Activated T-helper 2 cell treated with anti-CD3 and anti-CD28 coated beads, Interferon-gamma antibody, Interleukin-2, Interleukin-4, amounts not matched to agents 10 μg/mL and 5 μg/mL and 100 μg/mL, durations not matched to agents 14 hours and 24 hours and 36 hours (primary cell): ENCODE measurements at places on chromosomes 2 and 18. TPM values are rescaled to one million over a fixed set of nuclear protein-coding genes. Genes with fewer than 3 reads are reported as not detected.
A peak's percentile ranks its signal among the peaks of the same experiment; 100 is the strongest.

The C2orf66 gene
- 0.25 TPM in 2 replicates for total RNA-seq

The OSR1 gene
- total RNA-seq = not detected in 2 replicates

GRCh38 chr18:46738491-46738890 lies 18.4 kb downstream of the ST8SIA5 start:
- no peak for DNase-seq
- no peaks in the 10 kb centered on the region for H3K36me3 ChIP-seq
- peaks cover 20% of the 10 kb centered on the region for H3K27me3 ChIP-seq
- no peak overlapping the region for H3K4me3 ChIP-seq
- H3K27ac ChIP-seq = no peak overlapping the region
- no peaks in the 10 kb centered on the region for H3K4me1 ChIP-seq

DNA sequence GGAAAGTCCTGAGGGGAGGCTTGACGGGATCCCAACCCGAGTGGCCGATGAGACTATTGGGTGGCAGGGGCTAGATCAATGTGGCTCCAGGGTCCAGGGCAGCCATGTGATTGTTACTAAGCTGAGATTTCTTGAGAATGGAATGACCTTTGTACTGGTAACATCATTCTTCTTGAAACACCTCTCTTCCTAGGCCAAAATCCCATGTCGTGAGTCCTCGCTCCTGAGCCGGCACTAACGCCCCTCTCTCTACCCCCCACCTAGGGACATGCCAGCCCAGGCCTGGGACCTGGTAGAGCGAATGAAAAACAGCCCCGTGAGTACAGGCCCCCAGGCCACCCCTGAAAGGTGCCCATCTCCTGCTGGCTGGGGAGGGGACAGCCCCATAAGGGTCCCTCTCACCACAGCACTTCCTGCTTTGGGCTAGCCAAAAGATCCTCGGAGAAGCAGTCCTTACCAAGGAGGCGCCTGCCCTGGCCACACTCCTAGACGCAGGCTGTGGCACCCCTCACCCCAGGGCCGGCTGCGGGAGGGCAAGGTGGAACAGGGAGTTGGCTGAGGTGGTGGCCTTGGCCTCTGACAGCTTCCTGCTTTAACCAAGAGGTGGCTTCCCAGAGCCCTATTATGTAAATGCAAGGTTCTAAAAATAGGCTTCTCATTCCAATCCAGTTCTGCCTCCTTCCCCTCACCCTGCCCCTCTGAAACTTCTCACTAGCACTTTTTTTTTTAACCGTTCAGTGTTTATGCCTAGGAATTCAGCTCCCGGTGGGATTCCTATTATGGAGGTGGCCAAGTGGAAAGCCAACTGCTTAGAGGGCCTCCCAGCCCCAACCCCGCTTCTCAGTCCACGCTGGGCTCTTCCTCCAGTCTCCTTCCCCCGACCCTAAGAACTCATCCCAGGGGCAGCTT lies 126.6 kb upstream of the PPP1CB start:
- peak; percentile 54 for DNase-seq
- no peaks in the 10 kb centered on the region for H3K27me3 ChIP-seq
- H3K4me3 ChIP-seq = peak overlapping the region; percentile 67
- H3K4me1 ChIP-seq = peaks cover 75% of the 10 kb centered on the region
- H3K36me3 ChIP-seq = no peaks in the 10 kb centered on the region

GRCh38 chr2:173648816-173649215 lies 294.1 kb downstream of the CDCA7 start:
- no peaks in the 10 kb centered on the region for H3K36me3 ChIP-seq
- no peaks in the 10 kb centered on the region for H3K4me1 ChIP-seq
- H3K27ac ChIP-seq = no peak overlapping the region
- no peak for DNase-seq
- H3K27me3 ChIP-seq = no peaks in the 10 kb centered on the region

GRCh38 chr2:221478485-221478863 lies 93.6 kb downstream of the EPHA4 start:
- no peak overlapping the region for H3K4me3 ChIP-seq
- no peaks in the 10 kb centered on the region for H3K36me3 ChIP-seq
- no peak for DNase-seq
- peaks cover 1% of the 10 kb centered on the region for H3K27me3 ChIP-seq
- no peaks in the 10 kb centered on the region for H3K4me1 ChIP-seq

- H3K36me3 ChIP-seq = no peaks in the 10 kb centered on the region
- H3K27ac ChIP-seq = no peak overlapping the region
Measured at GRCh38 chr2:23375448-23375847, 9.5 kb upstream of the KLHL29 start.

DNA sequence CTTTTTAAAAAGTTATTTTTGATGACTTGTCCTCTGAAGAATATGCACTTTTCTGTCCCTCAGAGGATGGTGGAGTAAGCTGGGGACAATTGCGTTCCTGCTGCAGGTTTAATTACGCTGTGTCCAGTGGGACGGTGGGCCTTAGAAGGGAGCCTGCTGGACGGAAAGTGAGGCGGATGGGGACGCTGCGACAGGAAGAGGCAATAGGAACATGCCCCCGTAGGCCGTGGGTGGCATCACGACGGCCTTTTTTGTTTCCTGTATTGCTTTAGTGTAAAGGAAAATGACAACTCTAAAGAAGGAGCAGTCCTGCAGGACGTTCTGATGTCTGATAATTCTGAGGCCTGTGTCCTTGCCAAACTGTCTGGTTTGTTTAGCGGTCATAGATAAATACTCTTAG lies 121.6 kb downstream of the NFATC1 start:
- H3K4me1 ChIP-seq = peaks cover 51% of the 10 kb centered on the region
- peak overlapping the region; percentile 77 for H3K4me3 ChIP-seq
- peaks cover 37% of the 10 kb centered on the region for H3K36me3 ChIP-seq
- peak; percentile 35 for DNase-seq
